ENCODE measurements at places on chromosomes 11 and 22.

DNA sequence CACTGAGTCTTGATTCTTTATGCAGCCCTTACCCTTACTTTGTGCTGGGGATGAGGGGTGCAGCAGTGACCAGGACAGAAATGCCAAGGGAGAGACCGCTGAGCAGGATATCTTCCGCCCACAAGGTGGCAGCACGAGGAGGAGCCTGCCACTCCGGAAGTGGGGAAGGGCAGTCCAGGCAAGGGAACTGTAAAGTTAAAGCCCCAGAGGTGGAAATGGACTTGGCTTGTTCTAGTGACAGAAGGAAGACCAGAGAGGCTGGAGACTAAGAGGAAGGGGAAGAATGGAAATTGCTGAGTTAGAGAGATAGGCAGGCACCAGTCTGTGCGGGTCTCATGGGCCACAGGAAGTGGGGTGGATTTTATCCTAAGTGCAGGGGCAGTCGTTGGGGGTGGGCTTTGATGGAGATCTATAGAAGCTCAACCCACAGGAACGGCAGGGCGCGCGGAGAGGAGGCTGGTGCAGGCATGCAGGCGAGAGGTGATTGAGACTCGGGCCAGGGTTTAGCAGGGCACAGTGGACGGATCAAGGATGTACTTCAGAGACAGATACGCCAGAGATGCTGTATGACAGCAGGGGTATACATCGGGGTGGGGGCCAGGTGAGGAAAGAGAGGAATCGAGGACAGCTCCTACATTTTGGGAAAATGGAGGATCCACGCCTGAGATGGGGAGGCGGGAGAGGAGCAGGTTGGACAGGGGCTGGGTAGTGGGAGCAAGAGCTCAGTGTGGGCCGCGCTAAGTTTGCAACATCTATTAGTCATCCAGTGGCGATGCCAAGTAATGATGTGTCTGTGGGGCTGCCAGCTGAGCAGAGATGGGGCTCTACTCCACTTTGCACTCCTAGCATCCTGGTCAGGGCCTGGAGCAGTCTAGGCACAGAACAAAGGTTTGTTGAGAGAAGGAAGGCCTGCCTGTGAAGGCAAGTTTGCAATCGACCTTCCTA lies 3.3 kb upstream of the GRK2 start:
- no peak for DNase-seq

DNA sequence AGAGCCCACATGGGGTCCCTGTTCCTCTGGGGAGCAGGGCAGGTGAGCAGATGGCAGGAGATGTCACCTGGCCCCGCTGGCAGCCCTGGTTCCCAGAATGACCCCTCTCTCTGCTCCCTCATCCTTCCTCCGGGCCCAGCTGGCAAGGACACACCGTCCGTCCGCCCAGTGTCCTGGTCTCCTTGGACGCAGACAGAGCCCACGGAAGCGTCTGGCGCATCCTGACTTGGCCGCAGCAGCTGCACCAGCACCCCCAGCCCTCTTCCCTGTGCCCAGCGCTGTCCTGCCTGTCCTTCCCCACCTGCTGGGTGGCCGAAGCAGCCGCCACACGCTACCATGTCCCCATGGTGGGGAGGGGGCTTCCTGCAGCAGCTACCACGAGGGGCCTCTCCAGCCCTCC lies 9.6 kb upstream of the CABP7 start:
- DNase-seq, result no peak

- DNase-seq, result no peak
Measured at GRCh38 chr11:65851811-65852507, 6.0 kb downstream of the CFL1 start.

GRCh38 chr11:119750056-119750455 lies 21.1 kb upstream of the NECTIN1 start:
- DNase-seq, result no peak

DNA sequence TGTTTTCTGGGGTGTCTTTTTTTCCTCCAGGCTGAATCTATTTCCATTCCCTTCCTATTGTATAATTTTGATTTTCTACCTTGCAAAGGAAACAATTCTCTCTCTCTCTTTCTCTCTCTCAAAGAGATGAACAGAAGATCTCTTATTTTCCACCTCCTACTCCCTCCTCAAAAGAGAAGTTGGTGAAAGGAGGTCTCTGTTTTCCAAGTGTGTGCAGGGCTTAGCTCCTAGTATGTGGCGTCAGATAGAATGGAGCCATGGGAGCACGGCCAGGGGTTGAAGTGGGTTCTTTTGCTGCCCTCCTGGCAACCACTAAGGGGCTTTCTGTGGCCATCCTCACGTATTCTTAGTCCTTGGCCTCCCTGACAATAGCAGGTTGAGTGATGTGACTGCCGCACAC lies 480 bp downstream of the TRIM34 start:
- no peak for DNase-seq

- DNase-seq, result no peak
Measured at GRCh38 chr11:11069841-11070835, 212.3 kb upstream of the ZBED5 start.

GRCh38 chr11:78338138-78338537 lies 79.5 kb downstream of the GAB2 start:
- DNase-seq, result no peak

- DNase-seq, result no peak
Measured at GRCh38 chr22:23278883-23279675, 98.8 kb downstream of the BCR start.

GRCh38 chr11:46672381-46672839 lies 28.0 kb downstream of the ARHGAP1 start:
- no peak for DNase-seq

GRCh38 chr11:114762408-114762807 lies 84.1 kb downstream of the NXPE2 start:
- peak; percentile 78 for DNase-seq

GRCh38 chr22:38284042-38284402 lies 11.2 kb upstream of the TMEM184B start:
- no peak for DNase-seq
